ENCODE measurements at places on chromosomes 13 and 19. TPM values are rescaled to one million over a fixed set of nuclear protein-coding genes. Genes with fewer than 3 reads are reported as not detected.

C19orf67 gene
- total RNA-seq, result not detected

CRYL1 gene
- total RNA-seq, result 13.0 TPM

FBXL12 gene
- total RNA-seq, result 23.9 TPM

KIR2DL1 gene
- total RNA-seq, result not detected

SIGLEC7 gene
- not detected for total RNA-seq

VAV1 gene
- 0.36 TPM for total RNA-seq

DMWD gene
- 49.2 TPM for total RNA-seq

IL11 gene
- 1.2 TPM for total RNA-seq

RRAS gene
- 23.9 TPM for total RNA-seq

RNF225 gene
- not detected for total RNA-seq

SIX5 gene
- total RNA-seq, result 11.8 TPM

RNASEH2A gene
- total RNA-seq, result 8.3 TPM

GPR18 gene
- under 0.01 TPM for total RNA-seq

TRAPPC5 gene
- total RNA-seq, result 26.4 TPM

CYP4F11 gene
- total RNA-seq, result not detected

CYP4F8 gene
- total RNA-seq, result not detected

ZNF610 gene
- total RNA-seq, result 2.9 TPM

PTH2 gene
- total RNA-seq, result not detected

ZNF836 gene
- total RNA-seq, result 11.9 TPM
